ENCODE measurements at places on chromosomes 16 and 17.
A peak's percentile ranks its signal among the peaks of the same experiment; 100 is the strongest.

GRCh38 chr17:5000237-5000639 is 2.5 kb downstream of the KIF1C start:
- DNase-seq: no peak

- DNase-seq: no peak
Measured at GRCh38 chr16:84986102-84986501, 25.2 kb downstream of the ZDHHC7 start.

GRCh38 chr17:59534583-59534982 is 30.8 kb upstream of the DHX40 start:
- no peak for DNase-seq

DNA sequence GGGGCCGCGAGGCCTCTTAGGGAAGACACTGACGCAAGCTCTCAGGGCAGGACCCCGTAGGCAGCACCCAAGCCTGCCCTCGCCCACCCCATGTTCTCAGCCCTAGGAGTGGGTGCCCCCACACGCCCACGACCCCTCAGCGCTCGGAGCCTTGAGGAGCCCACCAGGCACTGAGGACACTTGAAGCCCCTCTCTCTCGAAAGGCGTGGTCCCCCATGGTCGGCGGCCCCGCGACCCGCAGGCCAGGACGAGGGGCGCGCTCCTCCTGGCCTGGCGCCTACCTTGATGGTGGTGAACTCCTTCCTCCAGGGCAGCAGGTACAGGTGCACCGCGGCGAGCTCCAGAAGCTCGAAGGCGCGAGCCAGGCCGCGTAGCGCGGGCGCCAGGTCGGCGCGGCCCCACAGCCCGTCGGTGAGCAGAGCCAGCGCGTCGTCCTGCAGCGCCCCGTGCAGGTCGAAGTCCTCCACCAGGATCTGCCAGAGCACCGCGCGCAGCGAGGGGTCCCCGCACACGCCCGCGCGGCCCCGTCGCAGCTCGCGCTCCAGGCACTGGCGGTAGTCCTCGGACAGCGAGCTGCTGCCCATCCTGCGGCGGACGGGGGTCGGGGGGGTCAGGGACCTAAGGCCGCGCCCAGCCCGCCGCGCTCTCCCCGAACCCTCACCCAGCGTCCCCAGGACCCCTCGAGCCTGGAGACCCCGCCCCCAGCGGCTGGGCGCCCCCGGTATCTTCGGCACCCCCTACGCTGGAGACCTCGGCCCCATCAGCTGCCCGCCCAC is 668 bp downstream of the SPATA2L start:
- peak; percentile 29 for DNase-seq

DNA sequence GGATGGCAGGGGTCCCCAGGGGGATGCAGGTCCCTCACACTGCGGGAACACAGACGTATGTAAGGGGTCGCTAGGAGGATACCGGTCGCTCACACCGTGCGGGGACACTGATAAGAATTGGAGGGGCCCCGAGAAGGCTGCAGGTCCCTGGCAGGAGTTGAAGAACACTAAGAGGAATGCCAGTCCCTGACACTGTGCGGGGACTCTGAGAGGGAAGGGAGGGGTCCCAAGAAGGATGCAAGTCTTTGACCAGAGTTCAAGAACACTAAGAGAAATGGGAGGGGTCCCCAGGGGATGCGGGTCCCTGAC is 510 bp downstream of the ERCC4 start:
- no peak for DNase-seq
